ENCODE measurements at places on chromosomes 16 and 17. TPM values are rescaled to one million over a fixed set of nuclear protein-coding genes. Genes with fewer than 3 reads are reported as not detected.

The CCL17 gene
- not detected for total RNA-seq

The YWHAE gene
- 258 TPM for total RNA-seq

The TBC1D3 gene
- total RNA-seq, result not detected

The RBBP6 gene
- total RNA-seq, result 21.6 TPM

DNA sequence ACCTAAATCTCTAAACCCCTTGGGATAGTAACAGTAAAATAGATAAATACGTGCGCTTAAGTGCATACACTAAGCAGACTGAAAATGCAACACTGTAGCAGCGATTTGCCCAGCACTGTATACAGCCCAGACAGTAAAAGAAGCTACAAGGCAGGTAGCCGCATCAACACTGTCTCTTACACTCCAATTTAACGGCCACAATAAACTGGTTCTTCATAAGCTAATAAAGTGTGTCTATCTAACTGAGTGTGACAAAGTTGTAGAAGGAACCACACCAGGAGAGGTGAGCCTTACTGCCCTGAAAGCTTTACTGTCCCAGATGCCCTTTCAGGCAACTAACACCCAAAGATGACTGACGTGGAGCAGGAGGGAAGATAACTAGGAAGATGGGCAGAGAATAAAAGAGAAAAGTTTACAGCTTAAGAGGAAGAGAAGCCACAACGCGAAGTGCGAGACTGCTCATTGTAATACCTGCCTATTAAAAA, 847 bp downstream of the ZDHHC7 start:
- no peak for DNase-seq
- no peaks in the 10 kb centered on the region for H3K27me3 ChIP-seq
- H3K4me1 ChIP-seq, result peaks cover 12% of the 10 kb centered on the region
- H3K4me3 ChIP-seq, result peak overlapping the region; percentile 95
- H3K36me3 ChIP-seq, result no peaks in the 10 kb centered on the region

GRCh38 chr16:12318661-12319427, 342.3 kb downstream of the SNX29 start:
- H3K27me3 ChIP-seq, result no peaks in the 10 kb centered on the region
- H3K4me3 ChIP-seq, result no peak overlapping the region
- peaks cover under 1% of the 10 kb centered on the region for H3K4me1 ChIP-seq
- no peak overlapping the region for H3K27ac ChIP-seq
- no peak for DNase-seq

DNA sequence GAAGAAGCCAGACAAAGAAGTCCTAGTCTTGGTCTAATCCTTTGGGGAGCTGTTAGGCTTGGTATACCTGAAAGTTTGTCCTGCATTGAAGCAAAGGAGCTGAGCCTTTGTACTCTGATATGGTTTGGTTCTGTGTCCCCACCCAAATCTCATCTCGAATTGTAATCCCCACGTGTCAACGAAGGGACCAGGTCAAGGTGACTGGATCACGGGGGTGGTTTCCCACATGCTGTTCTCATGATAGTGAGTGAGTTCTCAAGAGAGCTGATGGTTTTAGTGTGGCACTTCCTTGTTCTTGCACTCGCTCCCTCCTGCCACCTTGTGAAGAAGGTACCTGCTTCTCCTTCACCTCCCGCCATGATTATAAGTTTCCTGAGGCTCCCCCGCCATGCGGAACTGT, 33.6 kb downstream of the FAM20A start:
- H3K27me3 ChIP-seq, result peaks cover 7% of the 10 kb centered on the region
- no peak overlapping the region for H3K27ac ChIP-seq
- no peak overlapping the region for H3K4me3 ChIP-seq
- no peaks in the 10 kb centered on the region for H3K36me3 ChIP-seq
- H3K4me1 ChIP-seq, result no peaks in the 10 kb centered on the region
- DNase-seq, result no peak

GRCh38 chr16:78677181-78677731, 577.8 kb downstream of the WWOX start:
- peak; percentile 73 for DNase-seq
- H3K4me1 ChIP-seq, result peaks cover 19% of the 10 kb centered on the region

GRCh38 chr16:50889746-50890145, 147.9 kb downstream of the CYLD start:
- no peaks in the 10 kb centered on the region for H3K27me3 ChIP-seq
- no peak for DNase-seq
- H3K36me3 ChIP-seq, result no peaks in the 10 kb centered on the region
- H3K4me1 ChIP-seq, result no peaks in the 10 kb centered on the region

GRCh38 chr16:81492965-81493754, 48.6 kb downstream of the CMIP start:
- no peaks in the 10 kb centered on the region for H3K27me3 ChIP-seq
- peaks cover under 1% of the 10 kb centered on the region for H3K36me3 ChIP-seq
- H3K4me1 ChIP-seq, result peaks cover 77% of the 10 kb centered on the region
- no peak overlapping the region for H3K4me3 ChIP-seq

- H3K4me1 ChIP-seq, result peaks cover 36% of the 10 kb centered on the region
- peak overlapping the region; percentile 80 for H3K4me3 ChIP-seq
- H3K27ac ChIP-seq, result peak overlapping the region; percentile 83
- H3K36me3 ChIP-seq, result peaks cover 26% of the 10 kb centered on the region
- DNase-seq, result peak; percentile 86
Measured at GRCh38 chr17:44220213-44221083, 973 bp upstream of the UBTF start.

- no peak for DNase-seq
- H3K4me1 ChIP-seq, result peaks cover 11% of the 10 kb centered on the region
- no peaks in the 10 kb centered on the region for H3K36me3 ChIP-seq
- H3K27ac ChIP-seq, result no peak overlapping the region
- no peaks in the 10 kb centered on the region for H3K27me3 ChIP-seq
Measured at GRCh38 chr16:73166441-73166851, 118.5 kb upstream of the ZFHX3 start.
